NCI-H748 treated with DMSO at 0.1 percent for 48 hours (cell line): ENCODE measurements at places on chromosomes 1 and 21.

DNA sequence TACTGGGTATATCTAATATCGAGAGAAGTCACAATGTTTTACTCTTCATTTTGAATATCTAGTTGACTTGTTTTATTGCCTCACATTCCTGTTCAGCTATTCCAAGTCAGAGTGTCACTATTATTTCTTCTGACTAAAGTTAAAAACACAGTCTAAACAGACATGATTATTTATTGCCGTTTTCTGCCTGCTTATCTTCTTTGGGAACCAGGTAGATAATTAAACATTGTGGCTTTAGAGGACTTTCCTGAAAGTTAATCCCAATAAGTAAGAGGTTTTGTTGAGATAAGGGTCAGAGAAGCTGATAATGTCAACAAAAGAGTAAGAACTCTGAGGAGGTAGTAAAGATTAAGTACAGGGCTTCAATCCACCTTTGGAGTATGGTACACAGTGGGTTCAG lies 53.8 kb downstream of the PCNX2 start:
- DNase-seq, result no peak

GRCh38 chr1:107057197-107058133 lies 991 bp downstream of the PRMT6 start:
- peak; percentile 33 for DNase-seq

DNA sequence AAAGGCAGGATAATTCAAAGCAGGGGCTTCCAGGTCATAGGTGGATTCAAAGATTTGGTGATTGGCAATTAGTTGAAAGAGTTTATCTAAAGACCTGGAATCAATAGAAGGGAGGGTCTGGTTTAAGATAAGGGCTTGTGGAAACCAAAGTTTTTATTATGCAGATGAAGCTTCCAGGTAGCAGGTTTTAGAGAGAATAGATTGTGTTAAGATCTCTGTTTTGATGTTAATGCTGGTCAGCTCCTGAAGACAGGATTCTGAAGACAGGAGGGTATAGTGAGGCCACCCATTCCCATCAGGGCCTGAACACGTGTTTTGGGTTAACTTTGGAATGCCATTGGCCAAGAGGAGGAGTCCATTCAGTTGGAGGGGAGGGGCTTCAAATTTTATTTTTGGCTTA lies 6.1 kb upstream of the PTBP2 start:
- no peak for DNase-seq

GRCh38 chr1:11352816-11353799 lies 80.1 kb downstream of the UBIAD1 start:
- DNase-seq, result no peak

DNA sequence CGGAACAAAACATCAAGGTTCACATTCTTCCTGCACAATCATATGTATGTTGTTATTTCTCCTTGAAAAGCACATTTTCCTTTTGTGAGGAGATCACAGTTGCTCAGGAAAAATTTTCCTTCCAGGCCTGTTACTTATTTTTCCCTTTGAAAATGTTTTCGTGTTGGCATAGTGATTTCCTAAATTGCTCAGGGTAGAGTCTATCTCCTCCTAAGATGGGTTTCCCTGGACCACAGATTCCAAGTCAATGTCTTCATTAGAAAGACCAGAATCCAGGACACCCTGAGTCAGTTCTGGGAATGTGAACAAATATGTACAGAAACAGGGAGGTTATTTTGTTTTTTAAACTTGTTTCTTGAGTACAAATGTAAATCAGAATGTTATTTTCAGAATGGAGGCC lies 94.3 kb upstream of the C1orf105 start:
- DNase-seq, result no peak

- DNase-seq, result no peak
Measured at GRCh38 chr1:210384625-210385024, 55.9 kb downstream of the HHAT start.

DNA sequence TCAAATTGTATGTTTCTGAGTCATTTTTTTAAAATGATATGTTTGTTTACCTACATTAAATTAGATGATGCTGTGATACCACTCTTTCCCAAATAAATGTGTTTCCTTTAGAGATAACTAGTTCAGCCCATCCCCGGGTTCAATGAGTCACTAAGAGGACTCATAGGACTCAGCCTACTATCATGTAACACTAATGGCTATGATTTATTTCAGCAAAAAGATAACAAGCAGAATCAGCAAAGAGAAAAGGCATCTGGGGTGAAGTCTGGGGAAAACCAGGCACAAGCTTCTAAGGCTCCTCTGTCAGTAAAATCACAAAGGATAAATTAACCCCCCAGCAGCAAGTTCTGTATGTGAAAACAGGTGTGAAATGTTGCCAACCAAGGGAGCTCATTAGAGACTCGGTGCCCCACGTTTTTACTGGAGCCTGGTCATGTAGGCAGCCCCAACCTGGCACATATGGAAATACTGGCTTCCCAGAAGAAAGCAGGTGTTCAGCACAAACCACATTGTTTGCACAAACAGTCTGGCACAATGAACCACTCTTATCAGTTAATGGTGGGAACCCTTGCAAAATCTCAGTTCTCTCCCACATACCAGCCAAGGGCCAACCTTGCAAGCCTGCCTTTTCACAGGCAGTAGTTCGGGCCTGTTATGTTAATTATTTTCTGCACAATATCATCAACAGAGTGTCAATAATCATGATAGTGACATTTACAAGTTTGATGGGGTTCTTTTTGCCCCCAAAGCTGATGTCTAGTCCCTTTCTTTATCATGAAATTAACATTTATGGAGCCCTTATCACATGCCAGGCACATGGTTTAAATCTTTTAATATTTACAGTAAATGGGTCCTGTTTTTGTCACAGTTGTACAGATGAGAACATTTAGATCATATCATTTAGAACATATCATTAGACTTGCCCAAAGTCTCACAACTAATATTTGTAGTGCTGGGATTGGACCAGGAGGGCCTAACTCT lies 23.1 kb upstream of the CNN3 start:
- peak; percentile 39 for DNase-seq

DNA sequence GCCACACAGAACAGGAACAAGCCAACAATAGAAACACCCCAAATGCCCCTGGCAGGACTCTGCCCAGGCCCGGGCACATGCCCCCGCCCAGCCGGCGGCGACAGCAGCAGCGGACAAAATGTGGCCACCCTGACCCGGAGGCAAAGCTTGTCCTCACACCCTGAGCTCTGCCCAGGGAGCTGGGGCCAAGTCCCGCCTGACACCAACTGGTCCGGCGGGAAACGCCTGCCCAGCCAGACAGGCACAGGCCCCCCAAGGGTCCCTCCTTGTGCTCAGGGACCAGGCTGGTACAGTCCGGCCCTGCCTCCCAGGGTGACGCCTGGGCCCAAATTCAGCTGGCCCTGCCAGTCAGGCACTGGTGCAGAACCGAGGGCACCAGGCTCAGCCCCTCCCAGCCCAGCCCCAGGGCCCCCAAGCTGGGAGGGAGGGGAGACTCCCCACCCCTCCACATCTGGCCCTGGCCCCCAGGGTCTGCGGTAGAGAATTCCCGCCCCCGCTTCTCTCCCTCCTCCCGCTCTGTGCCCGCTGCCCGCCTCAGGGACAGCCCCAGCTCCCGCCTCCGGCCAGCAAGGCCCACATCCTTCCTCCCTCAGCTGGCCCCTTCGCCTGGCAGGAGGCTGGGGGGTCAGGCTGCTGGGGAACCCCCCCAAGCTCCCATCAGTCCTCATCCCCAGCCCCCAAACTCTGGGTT lies 2.0 kb downstream of the AHDC1 start:
- no peak for DNase-seq

DNA sequence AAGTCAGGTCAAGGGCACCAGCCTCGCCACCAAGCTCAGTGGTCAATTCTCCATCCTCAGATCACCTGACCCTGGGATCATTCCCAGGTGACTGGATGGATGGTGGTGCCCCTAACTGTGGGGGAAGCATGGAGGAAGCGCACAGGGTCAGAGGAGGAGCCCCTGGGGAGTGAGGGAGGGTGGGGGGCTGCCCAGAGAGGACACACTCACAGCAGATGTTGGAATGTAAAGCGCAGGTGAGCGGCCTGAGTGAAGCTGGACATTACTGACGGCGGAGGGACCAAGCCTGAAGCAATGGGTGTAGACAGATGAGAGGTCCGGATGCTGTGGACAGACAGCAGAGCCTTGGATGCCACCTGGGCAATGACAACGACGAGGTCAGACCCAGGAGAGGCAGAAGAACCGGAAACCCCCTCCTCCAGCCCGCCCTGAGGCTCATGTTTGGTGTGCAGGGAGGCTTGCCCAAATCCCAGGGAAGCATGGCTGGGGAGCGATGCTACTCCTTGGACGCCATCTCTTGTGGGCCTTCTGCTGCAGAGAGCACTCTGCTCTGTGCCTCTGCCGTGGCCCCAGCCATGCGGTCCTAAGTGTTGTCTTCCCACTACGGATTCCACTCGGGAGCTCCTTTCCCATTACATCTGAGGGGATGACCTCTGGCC lies 5.7 kb upstream of the CPLANE2 start:
- no peak for DNase-seq

- DNase-seq, result no peak
Measured at GRCh38 chr1:33364565-33364918, 43.6 kb upstream of the A3GALT2 start.

- no peak for DNase-seq
Measured at GRCh38 chr1:109293026-109293425, 10.1 kb upstream of the PSRC1 start.

DNA sequence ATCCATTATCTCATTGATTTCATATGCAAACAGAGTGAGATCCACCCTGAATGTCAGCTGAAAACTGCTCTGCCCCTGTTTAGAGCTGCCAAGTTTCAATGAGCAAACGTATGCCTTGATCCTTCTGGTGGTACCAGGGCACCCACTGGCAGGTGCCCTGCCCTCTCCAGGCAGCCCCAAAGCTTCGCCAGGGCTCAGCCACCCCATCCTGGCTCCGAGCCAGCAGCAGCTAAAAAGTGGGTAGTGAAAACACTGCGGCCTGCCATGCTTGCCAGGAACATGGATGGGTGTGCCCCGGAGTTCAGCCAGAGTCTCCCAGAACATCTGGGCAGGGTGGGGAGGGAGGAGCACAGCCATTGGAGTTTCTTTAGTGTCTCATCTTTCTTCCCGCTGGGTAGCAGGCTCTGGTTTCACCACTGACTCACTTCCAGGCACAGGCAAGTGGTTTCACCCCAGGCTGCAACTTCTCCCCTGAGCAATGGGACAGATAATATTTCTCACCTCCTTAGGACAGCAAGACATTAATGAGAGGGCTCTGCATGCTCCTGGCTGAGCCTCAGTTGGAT lies 8.1 kb upstream of the LMX1A start:
- DNase-seq, result peak; percentile 15

DNA sequence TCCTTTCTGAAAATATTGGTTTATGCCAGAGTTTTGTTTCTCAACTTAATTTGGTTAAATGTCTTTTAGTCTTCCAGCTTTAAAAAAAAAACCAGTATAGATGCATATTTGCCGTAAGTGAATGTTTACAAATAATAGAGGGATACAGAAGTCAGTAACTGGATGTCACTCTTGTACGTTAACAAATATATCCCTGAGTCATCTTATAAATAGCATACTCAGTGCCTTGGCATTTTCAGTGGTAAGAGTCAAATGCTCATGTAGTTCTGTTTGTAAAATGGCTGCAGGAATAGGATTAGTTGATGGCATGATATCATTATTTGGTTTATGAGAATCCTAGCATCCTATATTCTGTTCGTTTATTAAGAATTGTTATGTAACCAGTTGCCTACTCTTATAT lies 55.4 kb downstream of the SPEN start:
- DNase-seq, result no peak

- no peak for DNase-seq
Measured at GRCh38 chr1:164950541-164950986, 391.6 kb downstream of the PBX1 start.

DNA sequence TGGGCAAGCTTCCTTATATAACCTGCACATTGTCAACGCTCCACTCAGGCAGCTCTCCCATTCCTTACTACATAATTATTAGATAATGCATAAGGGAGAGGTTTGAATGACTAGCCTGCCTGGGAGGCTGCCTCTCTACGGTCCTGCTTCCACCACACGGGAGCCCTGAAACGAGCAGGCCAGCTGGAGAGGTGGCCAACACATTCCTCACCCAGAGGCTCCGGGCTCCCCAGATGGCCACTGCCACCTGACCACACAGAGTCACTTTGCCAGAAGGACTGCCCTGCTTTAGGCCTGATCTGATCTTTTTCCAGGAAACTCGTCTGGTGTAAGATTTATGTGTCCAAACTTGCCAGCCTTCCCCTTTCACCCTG lies 27.9 kb downstream of the HIVEP3 start:
- DNase-seq, result no peak

- DNase-seq, result no peak
Measured at GRCh38 chr1:215474940-215475339, 92.2 kb upstream of the KCTD3 start.

- DNase-seq, result no peak
Measured at GRCh38 chr1:36743286-36744005, 260.7 kb upstream of the CSF3R start.

- no peak for DNase-seq
Measured at GRCh38 chr1:244758708-244759107, 76.8 kb upstream of the COX20 start.

DNA sequence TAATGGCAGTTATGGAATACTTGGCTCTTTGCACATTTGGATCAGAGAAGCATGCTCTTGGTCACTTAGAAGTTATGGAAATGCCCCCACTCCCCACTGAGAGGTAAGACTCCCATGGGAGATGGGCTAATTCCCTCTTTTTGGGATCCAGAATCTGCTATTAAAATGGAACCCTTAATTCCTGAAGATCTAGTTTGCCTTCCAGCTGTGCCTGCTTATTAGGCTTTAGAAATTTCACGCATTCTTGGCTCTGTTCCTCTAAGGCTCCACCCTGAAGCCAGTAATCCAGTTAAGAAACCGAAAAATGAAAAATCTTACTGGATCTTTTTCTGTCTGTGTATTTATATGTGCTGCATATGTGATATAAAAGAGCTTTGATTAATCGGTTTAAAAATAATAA lies 76.7 kb downstream of the USH2A start:
- DNase-seq, result no peak

GRCh38 chr1:165494949-165495857 lies 48.6 kb upstream of the LRRC52 start:
- no peak for DNase-seq

DNA sequence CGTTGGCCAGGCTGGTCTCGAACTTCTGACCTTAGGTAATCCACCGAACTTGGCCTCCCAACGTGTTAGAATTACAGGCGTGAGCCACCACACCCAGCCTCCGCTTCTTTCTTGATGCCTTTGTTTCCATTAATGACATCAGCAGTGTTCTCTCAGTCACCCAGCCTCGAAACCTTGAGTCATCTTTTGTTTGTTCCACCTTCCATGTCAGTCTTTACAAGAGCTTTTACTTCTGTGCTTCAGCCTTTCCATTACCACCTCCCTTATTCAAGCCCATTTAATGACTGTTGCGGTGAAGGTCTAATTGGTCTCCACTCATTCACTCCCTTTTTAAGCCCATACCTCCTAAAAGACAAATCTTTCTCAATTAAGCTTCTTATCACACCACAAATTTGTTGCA lies 146.6 kb upstream of the ADGRL2 start:
- no peak for DNase-seq

DNA sequence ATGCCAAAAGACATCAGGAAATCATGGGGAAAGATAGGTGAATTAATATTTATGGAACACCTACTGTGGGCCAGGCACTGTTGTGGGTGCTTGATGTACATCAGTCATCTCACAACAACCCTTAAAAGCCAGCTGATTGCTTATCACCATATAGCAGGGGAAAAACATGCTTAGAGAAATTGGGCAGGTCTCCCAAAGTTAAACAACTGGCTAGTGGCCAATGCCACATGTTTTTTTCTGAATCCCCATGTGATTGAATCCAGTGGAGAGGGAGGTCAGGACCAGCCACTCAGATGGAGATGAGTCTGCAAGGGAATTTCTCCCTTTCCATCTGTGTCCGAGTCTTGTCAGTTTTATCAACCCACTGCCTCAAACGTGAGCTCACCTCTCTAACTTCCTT lies 33.5 kb downstream of the UTP25 start:
- DNase-seq, result no peak

- DNase-seq, result no peak
Measured at GRCh38 chr1:103516693-103517092, 8.8 kb upstream of the RNPC3 start.
